KBM-7 (cell line): ENCODE measurements at places on chromosomes 12 and 14.

DNA sequence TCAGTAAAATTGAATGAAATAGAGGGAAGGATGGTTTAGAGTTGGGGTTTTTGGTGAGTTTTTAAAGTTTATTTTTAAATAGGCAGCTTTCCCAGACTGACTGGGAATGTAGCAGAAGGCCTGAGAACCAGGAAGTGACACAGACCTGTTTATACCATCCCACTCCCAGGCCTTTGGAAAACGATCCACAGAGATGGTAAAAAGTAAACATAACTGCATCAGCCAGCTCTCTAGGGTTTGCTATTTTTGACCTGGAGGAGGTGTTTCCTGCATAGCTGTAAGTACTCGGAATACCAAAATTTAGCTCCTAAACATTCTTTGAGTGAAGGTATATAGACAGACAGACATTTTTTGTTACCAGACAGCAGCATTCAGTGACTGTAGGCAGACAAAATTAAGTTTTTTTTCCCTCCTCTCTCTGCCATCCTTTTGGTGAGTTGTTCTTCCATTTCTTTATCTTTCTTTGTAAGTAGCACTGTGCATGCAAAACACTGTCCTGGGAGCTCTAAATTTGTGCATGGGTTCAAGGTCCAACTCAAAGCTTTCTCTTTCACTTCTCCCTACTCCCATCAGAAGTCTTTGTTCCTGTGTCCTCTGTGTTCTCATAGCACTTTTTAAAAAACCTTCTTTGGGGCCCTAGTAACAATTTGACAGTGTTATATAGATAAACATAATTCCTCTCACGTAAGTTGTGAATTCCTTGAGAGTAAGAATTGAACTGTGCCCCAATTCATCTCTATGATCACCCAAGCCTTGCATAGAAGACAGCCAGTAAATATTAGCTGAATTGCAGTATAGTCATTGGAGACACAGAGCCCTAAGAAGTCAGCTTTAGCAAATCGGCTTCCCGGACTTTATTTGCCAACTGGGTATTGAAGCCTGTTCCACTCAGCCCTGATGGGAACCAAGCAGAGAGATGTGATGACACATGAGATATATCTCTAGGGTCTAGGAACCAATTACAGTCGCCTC is 37.4 kb downstream of the SUSD6 start:
- DNase-seq = no peak

DNA sequence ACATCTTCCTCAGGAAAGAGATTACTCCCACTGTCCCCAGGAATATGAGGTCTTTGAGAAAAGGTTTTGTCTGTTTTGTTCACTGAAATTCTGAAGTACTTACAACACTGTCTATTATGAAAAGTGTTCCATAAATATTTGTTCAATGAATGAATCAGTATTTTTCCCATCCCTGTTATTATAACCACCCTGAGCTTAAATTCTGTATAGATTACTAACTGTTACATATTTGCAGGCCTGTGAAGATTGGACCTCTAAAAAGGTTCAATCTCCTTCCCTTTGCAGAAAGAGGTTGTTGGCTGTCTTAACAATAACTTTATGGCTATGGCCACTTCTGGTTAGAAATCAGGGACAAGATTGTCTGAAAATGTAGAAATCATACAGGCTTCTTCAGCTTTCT is 174.5 kb upstream of the NPAS3 start:
- DNase-seq = no peak

DNA sequence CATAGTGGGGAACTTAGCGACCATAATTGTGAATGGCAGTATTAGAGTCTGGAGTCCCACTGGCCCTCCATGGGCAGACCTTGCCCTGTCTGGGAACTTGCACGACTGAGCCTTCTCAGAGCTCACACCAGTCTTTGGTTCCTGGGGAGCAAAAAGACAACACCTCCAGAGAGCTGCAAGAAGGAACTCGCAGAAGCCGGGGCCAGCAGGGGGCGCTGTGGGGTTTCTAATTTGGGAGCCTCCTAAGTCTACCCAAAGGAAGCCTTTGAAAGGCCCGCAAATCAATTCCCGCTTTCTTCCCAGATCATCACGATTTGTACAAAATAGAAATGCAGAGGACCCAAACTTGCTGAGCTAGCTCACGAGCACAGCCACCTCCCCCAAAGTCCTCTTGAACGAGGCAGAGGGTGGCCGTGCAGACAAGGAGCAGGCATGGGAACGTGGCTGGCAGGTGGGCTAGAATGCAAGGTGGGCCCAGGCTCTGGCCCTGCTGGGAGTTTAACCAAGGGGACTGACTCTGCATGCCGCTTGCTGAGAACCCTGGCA is 46.3 kb upstream of the FBXO21 start:
- peak; percentile 74 for DNase-seq

GRCh38 chr14:78788467-78789360 is 618.5 kb downstream of the NRXN3 start:
- DNase-seq = no peak

DNA sequence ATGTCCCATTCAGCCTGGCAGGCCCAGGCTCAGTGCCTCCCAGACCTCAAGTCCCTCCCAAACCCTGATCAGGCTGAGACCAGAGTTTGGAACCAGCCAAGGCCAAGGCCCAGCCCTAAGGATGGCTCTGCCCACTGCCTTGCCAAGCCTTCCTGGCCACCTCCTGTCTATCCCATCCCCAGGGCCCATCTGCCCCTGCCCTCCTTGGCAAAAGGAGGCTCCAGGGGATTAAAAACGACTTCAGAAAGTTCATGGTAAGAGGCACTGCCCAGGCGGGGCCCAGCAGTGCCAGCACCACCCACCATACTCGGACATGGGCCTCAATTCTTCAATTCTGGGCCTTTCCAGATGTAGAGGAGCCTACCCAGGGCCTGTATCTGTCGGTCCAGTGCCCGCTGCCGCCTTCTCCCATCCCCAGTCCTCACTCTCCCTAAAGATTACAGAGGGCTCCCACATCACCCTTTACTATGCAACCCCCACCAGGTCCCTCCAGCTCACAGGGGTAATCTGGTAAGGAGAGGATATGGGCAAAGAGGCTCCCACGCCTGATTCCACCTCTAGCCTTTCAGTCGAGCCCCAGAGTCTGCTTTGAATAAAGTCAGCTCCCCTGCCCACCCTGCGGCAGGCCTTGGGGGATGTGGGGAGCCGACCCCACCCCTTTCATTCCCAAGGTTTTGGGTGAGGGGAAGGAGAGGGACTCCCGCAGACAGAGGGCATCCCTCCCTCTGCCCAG is 932 bp downstream of the ADCY6 start:
- no peak for DNase-seq

- DNase-seq = no peak
Observed at GRCh38 chr12:115354007-115354890, 670.3 kb upstream of the TBX3 start.

GRCh38 chr14:24694680-24695079 is 60.7 kb upstream of the GZMB start:
- DNase-seq = no peak

DNA sequence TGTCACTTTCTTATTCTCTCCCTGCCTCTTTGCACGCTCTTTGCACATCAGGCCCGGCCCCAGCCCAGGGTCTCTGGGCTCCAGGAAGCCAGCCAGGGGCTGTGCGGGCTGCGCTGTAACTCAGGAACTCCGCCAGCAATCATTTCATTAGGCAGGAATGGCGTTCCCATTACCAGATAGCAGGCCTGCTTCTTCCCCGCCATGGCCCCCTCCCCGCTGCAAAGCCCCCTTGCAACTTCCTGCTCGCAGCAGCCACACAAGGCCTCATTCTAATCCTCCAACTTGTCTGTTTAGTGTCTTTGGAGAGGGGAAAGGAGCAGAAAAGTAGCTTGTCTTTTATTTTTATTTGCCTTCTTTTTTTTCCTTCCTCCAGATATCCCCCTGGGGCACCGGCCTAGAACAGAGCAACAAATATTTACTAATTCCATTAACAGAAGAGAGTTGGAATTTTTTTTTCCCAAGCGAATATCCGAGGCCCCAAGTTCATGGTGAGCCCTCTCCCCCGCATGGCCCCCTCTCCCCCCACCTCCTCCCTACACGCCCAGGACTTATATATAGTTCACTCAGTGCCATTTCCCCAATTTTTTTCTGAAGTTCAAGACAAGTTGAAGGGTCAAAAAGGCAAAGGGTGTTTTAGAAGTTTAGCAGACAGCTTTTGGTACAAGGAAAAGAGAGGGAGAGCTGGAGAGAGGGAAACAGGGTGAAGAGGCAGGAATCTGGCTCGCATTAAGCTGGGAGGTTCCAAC is 329.4 kb upstream of the TBX3 start:
- DNase-seq = no peak

GRCh38 chr14:104559804-104560585 is 19.6 kb upstream of the C14orf180 start:
- no peak for DNase-seq

- DNase-seq = peak; percentile 65
Observed at GRCh38 chr12:59113831-59114615, 193.7 kb upstream of the LRIG3 start.

DNA sequence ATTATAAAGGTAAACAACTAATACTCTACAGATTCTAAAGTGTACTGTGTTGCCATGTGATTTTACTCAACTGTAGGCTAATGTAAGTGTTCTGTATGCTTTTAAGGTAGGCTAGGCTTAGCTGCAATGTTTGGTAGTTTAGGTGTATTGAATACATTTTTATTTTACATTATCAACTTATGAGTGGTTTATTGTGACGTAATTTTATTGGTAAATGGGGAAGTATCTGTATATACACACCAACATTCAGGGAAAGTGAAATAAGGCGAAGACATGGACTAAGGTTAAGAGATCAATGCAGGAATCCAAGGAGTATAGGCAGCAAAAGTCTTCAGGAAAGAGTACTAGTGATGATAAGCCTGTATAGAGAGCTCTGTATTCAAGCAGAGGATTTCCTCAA is 365.8 kb upstream of the MGAT4C start:
- DNase-seq = no peak

- no peak for DNase-seq
Observed at GRCh38 chr12:56321027-56321426, 5.2 kb upstream of the CNPY2 start.

DNA sequence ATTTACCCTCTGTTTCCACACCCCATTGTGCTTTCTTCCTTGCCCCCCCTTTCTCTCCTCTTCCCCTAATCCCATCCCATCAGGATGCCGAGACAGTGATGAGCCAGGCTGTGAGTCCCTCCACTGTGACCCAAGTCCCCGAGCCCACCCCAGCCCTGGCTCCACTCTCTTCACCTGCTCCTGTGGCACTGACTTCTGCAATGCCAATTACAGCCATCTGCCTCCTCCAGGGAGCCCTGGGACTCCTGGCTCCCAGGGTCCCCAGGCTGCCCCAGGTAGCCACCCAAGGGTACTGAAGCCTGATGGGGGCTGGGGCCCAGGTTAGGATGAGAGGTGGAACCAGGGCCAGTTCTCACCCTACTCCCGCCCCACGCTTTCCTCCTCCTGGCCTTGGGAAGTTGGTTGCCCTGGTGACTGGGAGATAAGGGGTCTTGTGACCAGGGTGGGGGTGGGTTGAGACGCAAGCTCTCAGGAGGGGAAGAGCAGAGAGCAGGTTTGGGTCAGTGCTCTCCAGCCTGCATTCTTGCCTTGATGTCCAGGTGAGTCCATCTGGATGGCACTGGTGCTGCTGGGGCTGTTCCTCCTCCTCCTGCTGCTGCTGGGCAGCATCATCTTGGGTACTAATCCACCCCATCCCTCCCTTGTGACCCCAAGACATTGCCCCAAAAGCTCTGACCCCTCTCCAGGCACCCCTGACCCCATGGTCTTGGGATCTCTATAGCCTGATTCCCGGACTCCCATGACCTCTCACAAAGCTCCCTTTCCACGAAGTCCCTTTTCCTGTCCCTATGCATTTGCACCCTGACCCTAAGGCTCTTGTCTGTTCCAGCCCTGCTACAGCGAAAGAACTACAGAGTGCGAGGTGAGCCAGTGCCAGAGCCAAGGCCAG is 1.2 kb downstream of the AMHR2 start:
- no peak for DNase-seq

- DNase-seq = no peak
Observed at GRCh38 chr14:76267322-76268046, 108.5 kb upstream of the ESRRB start.

DNA sequence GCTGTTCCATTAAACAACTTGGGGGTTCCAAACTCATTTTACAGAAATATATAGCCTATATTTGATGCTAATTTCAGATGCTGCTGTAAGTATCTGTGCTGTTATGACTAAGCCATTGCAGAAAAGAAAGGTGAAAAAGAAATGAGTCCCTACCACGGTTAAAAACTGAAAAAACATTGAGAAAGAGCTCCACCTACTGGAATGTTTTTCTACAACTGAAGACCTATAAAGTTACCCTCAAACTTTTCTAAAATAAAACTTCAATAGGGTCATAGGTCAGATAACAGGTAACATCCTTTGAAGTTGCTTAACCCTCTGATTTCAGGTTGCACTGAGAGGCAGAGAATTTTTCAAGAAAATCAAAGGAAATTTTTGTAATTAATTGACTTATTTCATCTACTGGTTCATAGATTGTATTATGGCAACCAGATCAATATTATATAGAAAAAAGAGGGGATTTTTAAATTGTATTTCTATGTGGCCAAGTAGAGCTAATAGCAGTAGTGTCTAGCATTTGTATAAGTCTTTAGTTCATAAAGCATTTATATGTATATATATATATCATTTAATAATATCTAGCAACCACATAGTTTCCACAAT is 279.9 kb downstream of the RPS29 start:
- peak; percentile 43 for DNase-seq

- DNase-seq = no peak
Observed at GRCh38 chr12:46578190-46578982, 205.8 kb upstream of the SLC38A2 start.

DNA sequence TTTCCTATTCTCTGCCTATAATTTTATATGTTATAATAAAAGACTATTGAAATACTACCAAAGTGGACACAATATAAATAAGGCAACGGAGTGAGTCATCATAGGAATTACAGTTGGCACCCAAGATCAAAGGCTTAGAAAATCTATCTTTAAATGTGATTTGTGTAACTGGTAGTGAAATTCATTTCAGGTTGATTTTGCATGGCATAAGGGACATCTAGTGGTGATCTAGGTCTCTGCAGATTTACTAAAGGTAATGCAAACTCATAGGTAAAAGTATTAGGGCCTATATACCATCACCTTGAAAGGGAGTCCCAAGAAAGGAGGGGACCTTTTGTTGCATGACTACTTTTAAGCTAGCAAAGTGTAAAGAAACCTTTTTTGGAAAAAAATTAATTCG is 527.2 kb downstream of the NRXN3 start:
- DNase-seq = peak; percentile 24

GRCh38 chr14:97100306-97100705 is 303.1 kb downstream of the VRK1 start:
- DNase-seq = no peak

GRCh38 chr12:182381-182892 is 31.5 kb downstream of the SLC6A12 start:
- DNase-seq = peak; percentile 46

DNA sequence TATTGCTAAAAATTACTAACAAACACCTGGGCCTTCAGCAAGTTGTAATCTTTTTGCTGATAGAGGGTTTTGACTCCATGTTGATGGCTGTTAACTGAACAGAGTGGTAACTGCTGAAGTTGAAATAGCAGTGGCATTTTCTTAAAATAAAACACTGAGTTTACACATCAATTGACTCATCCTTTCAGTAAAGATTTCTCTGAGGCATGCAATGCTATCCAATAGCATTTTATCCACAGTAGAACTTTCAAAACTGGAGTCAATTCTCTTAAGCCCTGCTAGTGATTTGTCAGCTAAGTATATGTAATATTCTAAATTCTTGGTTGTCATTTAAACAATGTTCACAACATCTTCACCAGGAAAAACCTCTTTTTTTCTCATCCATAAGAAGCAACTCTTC is 59.5 kb downstream of the CMAS start:
- DNase-seq = no peak
